ENCODE measurements at places on chromosomes 12 and 14. TPM values are rescaled to one million over a fixed set of nuclear protein-coding genes. Genes with fewer than 3 reads are reported as not detected.

Gene TMCC3
- 7.2 TPM for total RNA-seq

Gene LRIG3
- 97.8 TPM for total RNA-seq

Gene UTP20
- 16.0 TPM for total RNA-seq

Gene KRT6A
- total RNA-seq = 10,410 TPM

Gene MNAT1
- 52.1 TPM for total RNA-seq

Gene ISM2
- under 0.01 TPM for total RNA-seq

Data from tracheal epithelial cell (primary cell).